ENCODE measurements at places on chromosomes 2 and 18.

DNA sequence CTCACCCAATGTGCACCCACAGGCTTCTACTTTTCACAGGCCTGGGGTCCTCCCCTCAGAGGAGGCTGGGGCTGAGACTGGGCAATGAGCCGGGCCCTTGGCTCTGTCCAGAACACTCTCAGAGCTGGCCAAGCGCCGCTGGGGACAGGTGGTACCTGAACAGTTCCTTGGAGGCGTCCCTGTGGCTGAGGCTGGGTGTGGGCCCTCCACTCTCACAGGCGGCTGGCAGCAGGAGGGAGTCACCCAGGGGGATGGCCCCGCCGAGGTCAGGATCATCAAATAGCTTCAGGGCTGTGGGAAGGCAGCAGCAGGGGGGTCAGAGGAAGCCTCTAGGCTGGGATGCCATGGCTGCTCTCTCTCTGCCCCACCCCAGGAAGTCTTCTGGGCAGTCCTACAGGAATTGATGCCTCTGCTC is 27.1 kb downstream of the HS1BP3 start:
- DNase-seq: no peak

- no peak for DNase-seq
Measured at GRCh38 chr2:73642338-73643018, at the start of gene NAT8. Gene NAT8, minus strand, starts transcription at chr2:73642422. Its CDS starts 794 bp downstream, at chr2:73641628.

- DNase-seq: no peak
Measured at GRCh38 chr18:13624563-13625237, 101.7 kb downstream of the FAM210A start.

DNA sequence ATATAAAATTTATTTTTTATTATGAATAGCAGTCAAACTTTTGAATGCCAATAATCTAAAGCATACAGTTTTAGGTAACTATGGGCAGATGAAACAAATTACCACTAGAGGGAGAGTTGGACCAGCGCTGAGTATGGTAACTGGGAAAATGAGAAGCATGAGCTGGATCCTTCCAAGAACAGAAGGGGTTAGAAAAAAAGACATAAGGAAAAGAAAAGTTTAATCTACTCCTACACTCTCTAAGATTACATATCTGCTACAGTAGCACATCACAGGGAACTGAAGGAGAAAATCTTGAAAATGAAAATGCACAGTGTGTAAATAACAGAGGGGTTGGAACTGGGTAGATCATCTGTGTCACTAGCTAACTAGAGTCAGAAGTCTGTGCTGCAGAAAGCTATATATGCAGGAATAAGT is 15.5 kb downstream of the REG3G start:
- DNase-seq: no peak

GRCh38 chr2:191019376-191019775 is 5.4 kb upstream of the STAT1 start:
- DNase-seq: no peak
